ENCODE measurements at places on chromosomes 12 and 14. TPM values are rescaled to one million over a fixed set of nuclear protein-coding genes. Genes with fewer than 3 reads are reported as not detected.

Gene KRT82
- not detected for total RNA-seq

DNA sequence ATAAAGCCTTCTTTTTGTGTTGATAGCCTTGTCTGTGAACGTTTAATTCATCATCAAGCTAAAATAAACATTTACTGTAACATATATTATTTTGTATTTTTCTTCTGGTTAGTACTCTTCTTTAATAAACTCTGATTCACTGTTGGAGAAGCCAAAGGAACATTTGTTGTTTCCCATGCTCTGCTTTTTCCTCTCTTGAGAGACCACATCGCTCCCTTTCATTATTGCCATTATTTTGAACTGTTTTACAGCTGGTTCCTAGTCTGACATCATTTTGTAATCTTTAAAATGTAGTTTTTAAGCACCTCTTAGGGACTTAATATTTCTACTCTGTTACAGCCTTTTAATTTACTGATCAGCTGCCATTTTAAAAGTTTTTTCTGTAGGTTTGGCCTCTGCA lies 301.8 kb downstream of the NPAS3 start:
- DNase-seq, result no peak

DNA sequence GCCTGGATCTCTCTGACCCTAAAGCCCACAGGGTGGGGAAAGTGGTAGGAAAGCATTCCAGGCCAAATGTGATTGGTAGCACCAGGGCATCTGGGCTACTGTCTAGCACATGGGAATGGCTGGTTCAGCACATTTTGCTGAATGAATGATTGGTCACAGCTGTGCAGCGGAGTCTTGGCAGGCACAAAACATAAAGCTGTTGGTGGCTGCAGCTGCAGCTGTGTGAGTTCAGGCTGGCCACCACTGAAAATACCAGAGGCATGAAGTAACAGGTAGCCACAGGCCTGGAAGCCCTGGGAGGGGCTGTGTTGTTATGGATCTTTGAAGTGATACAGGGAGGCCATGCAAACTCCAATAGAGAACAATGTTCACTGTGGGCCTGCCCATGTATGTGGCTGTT lies 72.7 kb downstream of the MYRFL start:
- no peak for DNase-seq

GRCh38 chr12:14701809-14702568 lies 5.6 kb upstream of the GUCY2C start:
- no peak for DNase-seq

GRCh38 chr12:85865890-85866289 lies 8.2 kb upstream of the NTS start:
- DNase-seq, result no peak
